ENCODE measurements at places on chromosomes 2 and 18. TPM values are rescaled to one million over a fixed set of nuclear protein-coding genes. Genes with fewer than 3 reads are reported as not detected.

Gene SEPTIN10
- total RNA-seq: 89.0 TPM

Gene RAPH1
- 26.4 TPM for total RNA-seq

Gene BIN1
- total RNA-seq: 61.7 TPM

Gene UGT1A5
- total RNA-seq: not detected

Gene RAB17
- total RNA-seq: not detected

Gene RGPD3
- total RNA-seq: 0.49 TPM

Gene ERICH2
- not detected for total RNA-seq

Gene TMEM37
- not detected for total RNA-seq

Gene MITD1
- 11.4 TPM for total RNA-seq

Gene DYNC2LI1
- total RNA-seq: 19.9 TPM

Gene CAPN13
- total RNA-seq: not detected

Gene ADAM23
- 0.12 TPM for total RNA-seq

Gene FAM110C
- under 0.01 TPM for total RNA-seq

Gene ST8SIA3
- total RNA-seq: not detected

Gene TFCP2L1
- 0.12 TPM for total RNA-seq

Gene BARD1
- 53.9 TPM for total RNA-seq

Gene RTTN
- total RNA-seq: 8.1 TPM

Gene SATB2
- 22.1 TPM for total RNA-seq

Gene ZNF514
- 14.0 TPM for total RNA-seq

Gene LBH
- 215 TPM for total RNA-seq

Gene ZNF142
- 20.8 TPM for total RNA-seq

Gene SMYD1
- not detected for total RNA-seq

Gene ATG16L1
- total RNA-seq: 23.0 TPM

Gene SCYGR4
- total RNA-seq: not detected

Gene IL1RN
- 0.61 TPM for total RNA-seq

Gene HTRA2
- 41.3 TPM for total RNA-seq

Gene CD207
- total RNA-seq: not detected

Gene SP140L
- total RNA-seq: 20.2 TPM

Gene CNDP1
- not detected for total RNA-seq

Gene DSG4
- total RNA-seq: not detected

Gene UGT1A8
- not detected for total RNA-seq

Gene KCNJ13
- total RNA-seq: not detected

Gene PLEK
- not detected for total RNA-seq

Gene ZRANB3
- 8.3 TPM for total RNA-seq

Gene PROC
- not detected for total RNA-seq

Gene TRIM43
- not detected for total RNA-seq

Gene SLC5A7
- total RNA-seq: not detected

Gene MATN3
- 2.3 TPM for total RNA-seq

Gene IL18R1
- total RNA-seq: 1.3 TPM

Gene CCDC68
- total RNA-seq: 3.6 TPM

Gene CHRNG
- total RNA-seq: not detected

Gene AKAIN1
- total RNA-seq: not detected

Gene ANKRD30B
- 0.24 TPM for total RNA-seq

Gene GDF7
- total RNA-seq: under 0.01 TPM

Gene TMEM163
- 0.12 TPM for total RNA-seq

Gene MMADHC
- 117 TPM for total RNA-seq

Gene SP100
- total RNA-seq: 122 TPM

Gene GAREM1
- total RNA-seq: 3.7 TPM

Gene PXDN
- total RNA-seq: 119 TPM

Gene SCN9A
- 2.6 TPM for total RNA-seq

Gene DSC2
- total RNA-seq: 0.12 TPM

Gene ZBTB7C
- total RNA-seq: not detected

Gene PARD3B
- 27.1 TPM for total RNA-seq

Measured in hair follicle dermal papilla cell (primary cell).